ENCODE measurements at places on chromosomes 12 and 14.

GRCh38 chr12:90690120-90690519 is 264.9 kb downstream of the CCER1 start:
- H3K36me3 ChIP-seq = no peaks in the 10 kb centered on the region
- no peak overlapping the region for H3K27ac ChIP-seq
- DNase-seq = no peak
- H3K4me1 ChIP-seq = no peaks in the 10 kb centered on the region
- H3K4me3 ChIP-seq = no peak overlapping the region
- H3K27me3 ChIP-seq = no peaks in the 10 kb centered on the region

GRCh38 chr12:23399402-23399933 is 550.0 kb downstream of the SOX5 start:
- no peaks in the 10 kb centered on the region for H3K36me3 ChIP-seq
- no peak overlapping the region for H3K4me3 ChIP-seq
- H3K27me3 ChIP-seq = no peaks in the 10 kb centered on the region
- no peak overlapping the region for H3K27ac ChIP-seq
- no peaks in the 10 kb centered on the region for H3K4me1 ChIP-seq
- DNase-seq = no peak

DNA sequence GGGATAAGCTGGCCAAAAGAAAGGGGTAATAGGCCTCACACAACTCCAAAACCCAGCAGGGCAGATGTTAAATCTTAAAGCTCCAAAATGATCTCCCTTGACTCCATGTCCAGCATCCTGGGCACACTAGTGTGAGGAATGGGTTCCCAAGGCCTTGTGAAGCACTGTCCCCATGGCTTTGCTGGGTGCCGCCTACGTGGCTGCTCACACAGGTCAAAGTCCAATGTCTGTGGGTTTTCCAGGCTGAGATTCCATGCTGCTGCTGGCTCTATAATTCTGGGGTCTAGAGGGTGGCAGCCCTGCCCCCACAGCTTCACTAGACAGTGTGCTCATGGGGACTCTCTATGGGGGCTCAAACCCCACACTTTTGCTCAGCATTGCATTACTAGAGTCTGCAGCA is 145.3 kb upstream of the GRIN2B start:
- DNase-seq = no peak
- no peaks in the 10 kb centered on the region for H3K4me1 ChIP-seq
- peaks cover 1% of the 10 kb centered on the region for H3K36me3 ChIP-seq
- H3K27me3 ChIP-seq = no peaks in the 10 kb centered on the region

DNA sequence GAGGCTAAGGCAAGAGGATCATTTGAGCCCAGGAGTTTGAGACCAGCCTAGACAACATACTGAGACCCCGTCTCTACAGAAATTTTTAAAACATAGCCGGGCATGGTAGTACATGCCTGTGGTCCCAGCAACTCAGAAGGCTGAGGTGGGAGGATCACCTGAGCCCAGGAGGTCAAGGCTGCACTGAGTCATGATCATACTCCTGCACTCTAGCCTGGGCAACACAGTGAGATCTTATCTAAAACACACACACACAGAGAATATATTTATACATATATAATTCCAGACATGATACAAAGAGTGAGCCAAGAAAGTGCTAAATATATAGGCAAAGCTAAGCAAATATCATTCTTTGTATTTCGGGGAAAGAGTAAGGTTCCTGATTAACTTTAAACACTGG is 9.4 kb downstream of the ZFC3H1 start:
- H3K4me3 ChIP-seq = no peak overlapping the region
- no peaks in the 10 kb centered on the region for H3K27me3 ChIP-seq
- DNase-seq = no peak
- H3K4me1 ChIP-seq = peaks cover 9% of the 10 kb centered on the region

DNA sequence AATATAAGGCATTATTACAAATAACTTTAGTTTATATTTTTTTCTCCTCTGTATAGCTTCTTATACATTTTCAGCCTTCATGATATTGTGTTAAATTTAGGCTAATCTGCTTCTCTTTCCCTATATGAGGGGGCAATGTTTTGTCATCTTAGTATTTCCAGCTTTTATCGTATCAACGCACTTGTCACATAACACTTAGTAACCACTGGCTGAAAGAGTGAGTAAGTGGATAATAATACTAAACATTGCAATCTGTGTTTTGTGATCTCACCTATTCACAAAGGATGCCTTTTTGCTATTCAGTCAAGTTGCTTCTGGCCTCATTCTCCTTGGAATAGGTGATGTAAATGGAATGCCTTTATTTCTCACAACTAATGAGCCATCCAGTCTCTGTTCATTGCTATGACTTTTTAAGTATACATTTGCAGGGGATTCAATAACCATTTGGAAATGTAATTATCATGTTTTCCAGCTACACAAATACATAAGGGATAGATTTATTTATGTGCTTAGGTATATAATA is 260.9 kb downstream of the BMP4 start:
- no peak overlapping the region for H3K27ac ChIP-seq
- DNase-seq = no peak
- H3K36me3 ChIP-seq = no peaks in the 10 kb centered on the region
- H3K4me1 ChIP-seq = no peaks in the 10 kb centered on the region
- H3K4me3 ChIP-seq = no peak overlapping the region
- no peaks in the 10 kb centered on the region for H3K27me3 ChIP-seq

DNA sequence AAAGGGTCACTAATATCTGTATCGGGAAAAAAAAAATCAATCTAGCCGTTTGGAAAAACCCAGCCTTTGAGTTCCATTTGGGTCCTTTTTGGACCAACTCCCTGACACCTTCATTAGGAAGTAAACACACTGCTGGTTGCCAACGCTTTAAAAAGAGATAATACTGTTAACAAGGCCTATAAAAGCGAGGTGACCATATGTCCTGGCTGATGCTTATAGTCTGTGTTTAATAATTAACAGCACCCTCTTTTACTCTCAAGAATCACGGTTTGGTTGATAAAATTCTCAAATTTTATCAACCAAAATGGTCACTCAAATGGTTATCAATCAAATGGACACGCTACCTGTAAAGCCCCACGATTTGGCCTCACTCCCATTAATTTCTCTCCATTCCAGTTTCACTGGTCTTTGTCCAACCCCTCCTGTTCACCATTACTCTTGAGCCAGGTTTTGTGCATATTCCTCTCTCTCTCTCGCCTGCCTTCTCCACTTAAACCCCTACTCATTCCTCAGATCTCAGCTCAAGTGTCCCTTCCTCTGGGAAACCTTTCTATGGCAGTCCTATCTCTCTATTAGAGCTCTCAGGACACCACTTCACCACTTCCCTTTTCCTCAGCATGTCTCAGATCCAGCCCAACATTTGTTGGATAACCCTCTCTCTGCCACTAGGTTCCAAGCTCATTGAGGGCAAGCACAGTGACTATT is 9.5 kb downstream of the BTG1 start:
- H3K4me3 ChIP-seq = peak overlapping the region; percentile 90
- DNase-seq = no peak
- H3K27ac ChIP-seq = peak overlapping the region; percentile 88
- no peaks in the 10 kb centered on the region for H3K27me3 ChIP-seq

- DNase-seq = no peak
- peaks cover 5% of the 10 kb centered on the region for H3K4me1 ChIP-seq
- peak overlapping the region; percentile 46 for H3K27ac ChIP-seq
- H3K4me3 ChIP-seq = no peak overlapping the region
- peaks cover 29% of the 10 kb centered on the region for H3K36me3 ChIP-seq
These were observed 56.8 kb downstream of the CDK17 start for GRCh38 chr12:96343347-96343954.
